ENCODE measurements at places on chromosomes 7 and 10. TPM values are rescaled to one million over a fixed set of nuclear protein-coding genes. Genes with fewer than 3 reads are reported as not detected.
A peak's percentile ranks its signal among the peaks of the same experiment; 100 is the strongest.

- peak; percentile 68 for DNase-seq
These were observed 159.6 kb downstream of the PARD3 start for GRCh38 chr10:34655286-34656170.

NKX1-2 gene
- total RNA-seq, result not detected

DNA sequence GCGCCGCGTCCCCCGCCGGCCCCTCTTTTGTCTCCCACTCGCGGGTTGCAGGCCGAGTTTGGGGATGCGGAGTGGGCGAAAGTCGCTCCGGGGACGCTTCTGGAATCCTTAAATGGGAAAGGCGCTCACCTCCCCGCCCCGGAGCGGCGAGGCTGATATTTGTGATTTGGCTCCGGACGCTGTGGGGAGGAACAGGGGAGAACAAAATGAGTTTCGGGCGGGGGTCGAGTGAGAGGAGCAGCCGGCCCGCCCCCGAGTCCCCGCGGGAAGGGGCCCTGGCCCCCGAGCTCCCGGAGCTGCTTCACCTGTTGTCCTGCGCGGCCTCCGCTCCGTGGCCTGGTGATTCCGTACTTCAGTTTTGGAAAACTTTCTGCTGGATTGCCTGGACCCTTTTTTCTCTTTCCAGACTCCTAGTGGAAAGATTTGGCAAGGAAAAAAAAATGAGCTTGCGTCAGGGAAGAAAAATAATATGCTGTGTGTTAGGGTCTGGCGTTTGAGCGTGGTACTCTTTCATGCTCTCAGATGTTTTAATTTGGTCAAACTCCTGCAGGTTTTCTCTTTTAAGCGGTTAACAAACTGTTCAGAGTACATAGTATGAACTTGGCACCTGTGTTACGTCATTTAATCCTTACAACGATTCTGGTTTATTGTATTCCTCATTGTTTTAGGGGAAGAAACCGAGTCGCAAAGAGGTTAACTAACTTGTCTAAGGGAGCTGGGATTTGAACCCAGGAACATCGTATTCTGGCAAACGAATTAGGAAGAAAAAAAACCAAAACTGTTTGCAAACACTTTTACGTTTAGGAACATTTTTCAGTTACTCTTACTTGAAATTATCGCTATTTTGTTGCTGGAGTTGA lies 924 bp downstream of the BMPR1A start:
- peak; percentile 76 for DNase-seq

DNA sequence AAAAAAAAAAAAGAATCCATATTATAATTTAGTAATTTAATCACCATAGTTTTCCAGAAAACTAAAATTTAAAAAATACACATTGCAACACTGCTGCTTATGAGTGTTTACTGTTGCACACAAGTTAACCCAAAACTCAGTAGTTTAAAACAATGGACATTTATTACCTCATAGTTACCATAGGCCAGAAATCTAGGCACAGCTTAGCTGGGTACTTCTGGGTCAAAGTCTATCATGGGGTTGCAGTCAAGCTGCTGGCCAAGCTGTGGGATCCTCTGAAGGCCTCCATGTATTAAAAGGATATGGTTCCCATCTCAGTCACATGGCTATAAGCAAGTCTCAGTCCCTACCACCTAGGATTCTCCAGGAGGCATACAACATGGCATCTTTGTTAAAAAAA lies 83.6 kb downstream of the ZFAND4 start:
- DNase-seq, result no peak

GRCh38 chr10:124663766-124664360 lies 80.3 kb downstream of the FAM53B start:
- no peak for DNase-seq

DNA sequence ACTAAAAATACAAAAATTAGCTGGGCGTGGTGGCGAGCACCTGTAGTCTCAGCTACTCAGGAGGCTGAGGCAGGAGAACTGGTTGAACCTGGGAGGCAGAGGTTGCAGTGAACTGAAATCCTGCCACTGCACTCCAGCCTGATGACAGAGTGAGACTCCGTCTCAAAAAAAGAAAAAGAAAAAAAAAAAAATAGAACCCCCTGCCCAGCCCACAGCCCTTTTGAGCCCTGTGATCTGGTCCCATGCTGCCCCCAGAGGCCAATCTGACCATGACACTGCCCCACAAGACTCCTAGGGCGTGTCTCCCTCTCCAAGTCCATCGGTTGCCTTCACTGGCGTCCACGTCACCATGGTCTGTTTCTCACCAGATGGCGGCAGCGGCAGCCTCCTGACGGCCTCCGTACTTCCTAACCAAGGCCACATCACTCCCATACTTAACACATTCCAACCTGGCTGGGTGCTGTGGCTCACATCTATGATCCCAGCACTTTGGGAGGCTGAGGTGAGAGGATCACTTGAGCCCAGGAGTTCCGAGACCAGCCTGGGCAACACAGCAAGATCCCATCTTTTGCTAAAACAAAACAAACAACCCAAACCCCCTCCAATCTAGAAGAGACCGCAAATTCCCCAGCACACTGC lies 18.0 kb downstream of the STX1A start:
- DNase-seq, result peak; percentile 56

- DNase-seq, result no peak
These were observed 125.7 kb upstream of the KCTD7 start for GRCh38 chr7:66503036-66503370.

PDGFA gene
- 120 TPM for total RNA-seq
